ENCODE measurements at places on chromosomes 4 and X.

DNA sequence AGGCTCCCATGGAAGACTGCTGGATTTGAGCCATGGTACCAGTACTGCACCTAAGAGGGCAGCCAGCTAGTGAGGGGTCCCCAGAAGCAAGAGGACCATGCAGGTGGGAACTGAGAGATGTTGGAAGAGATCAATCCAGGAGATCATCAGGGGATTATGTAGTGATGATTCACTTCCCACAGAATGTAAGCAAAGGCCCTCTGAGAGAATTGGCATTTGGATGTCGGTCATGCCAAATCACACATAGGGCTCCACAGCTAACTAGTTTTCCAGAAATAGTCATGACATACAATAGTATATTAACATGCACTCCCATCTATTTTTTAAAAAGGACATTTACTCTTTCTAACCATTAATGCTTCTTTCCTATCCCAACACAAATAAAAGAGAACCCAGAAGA lies 112.5 kb downstream of the RASGEF1B start:
- no peak for DNase-seq

GRCh38 chr4:182653596-182653995 lies 263.6 kb downstream of the DCTD start:
- no peak for DNase-seq

GRCh38 chrX:153533091-153533490 lies 15.6 kb downstream of the ATP2B3 start:
- DNase-seq = no peak

DNA sequence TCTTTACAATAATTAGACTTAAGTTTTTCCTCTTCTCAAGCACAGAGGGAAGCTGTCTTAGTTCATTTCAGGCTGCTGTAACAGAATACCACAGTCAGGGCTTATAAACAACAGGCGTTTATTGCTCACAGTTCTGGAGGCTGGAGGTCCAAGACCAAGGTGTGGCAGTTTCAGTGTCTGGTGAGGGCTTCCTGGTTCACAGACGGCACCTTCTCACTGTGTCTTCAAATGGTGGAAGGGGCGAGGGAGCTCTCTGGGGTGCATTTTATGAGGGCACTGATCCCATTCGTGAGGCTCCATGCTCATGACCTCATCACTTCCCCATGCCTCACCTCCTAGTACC lies 115.7 kb upstream of the MXRA5 start:
- DNase-seq = no peak

GRCh38 chrX:133497356-133497755 lies 82.1 kb upstream of the GPC4 start:
- DNase-seq = no peak

DNA sequence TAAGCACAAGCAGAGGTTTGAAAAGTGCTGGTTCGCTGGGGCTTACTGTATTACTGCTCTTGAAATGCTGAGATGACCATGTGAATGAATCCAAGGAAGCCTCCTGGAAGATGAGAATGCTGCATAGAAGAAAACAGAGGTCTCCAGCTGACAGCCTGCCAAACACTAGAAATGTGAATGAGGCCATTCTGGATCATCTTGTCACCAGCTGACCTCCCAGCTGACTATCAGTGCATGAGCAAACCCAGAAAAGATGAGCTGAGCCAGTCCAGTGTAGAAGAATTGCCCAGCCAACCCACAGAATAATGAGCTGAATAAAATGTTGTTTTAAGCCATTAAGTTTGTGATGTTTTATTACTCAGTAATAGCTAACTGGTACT lies 49.1 kb upstream of the DYNLT3 start:
- no peak for DNase-seq

DNA sequence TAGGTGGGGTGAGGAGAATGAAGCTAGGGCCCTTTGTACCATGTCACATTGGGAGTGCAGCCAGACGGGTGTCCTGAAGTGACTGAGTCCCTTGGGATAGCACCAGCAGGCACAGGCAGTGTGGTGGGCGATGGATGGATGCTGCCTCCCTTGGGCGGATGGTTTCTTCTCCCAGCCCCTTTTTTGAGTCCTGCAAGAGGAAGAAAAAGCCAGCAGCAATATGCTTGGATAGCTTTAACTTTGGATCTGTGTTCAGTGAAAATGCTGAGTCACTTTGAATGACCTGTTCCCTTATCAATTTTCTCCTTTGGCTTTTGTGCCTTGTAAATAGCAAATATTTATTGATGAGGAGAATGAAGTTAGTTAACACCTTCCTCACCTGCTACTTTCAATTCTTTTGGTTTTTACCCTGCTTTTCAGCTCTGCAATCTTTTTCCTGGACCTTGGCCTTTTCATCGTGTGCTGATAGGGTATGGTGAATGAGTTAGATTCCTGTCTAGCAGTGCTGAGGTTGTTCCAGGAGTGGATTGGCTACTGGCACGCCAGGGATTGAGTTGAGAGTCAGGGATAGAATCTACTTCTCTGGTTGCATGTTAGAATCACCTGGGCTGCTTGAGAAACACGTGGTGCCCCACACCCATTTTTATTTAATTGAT lies 10.2 kb downstream of the DCUN1D4 start:
- DNase-seq = no peak

DNA sequence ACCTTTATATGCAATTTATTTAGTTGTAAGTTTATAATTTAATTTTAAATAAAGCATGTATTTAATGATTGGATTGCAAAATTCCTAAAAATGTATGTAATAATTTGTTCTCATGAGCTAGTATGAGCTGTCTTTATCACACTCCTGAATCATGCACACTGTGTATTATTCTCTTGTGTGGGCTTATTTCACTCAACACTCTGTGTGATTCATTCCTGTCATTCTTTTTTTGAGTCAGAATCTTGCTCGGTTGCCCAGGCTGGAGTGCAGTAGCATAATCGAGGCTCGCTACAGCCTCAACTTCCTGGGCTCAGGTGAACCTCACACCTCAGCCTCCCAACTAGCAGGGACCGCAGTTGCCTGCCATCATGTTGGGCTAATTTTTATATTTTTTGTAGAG lies 123.1 kb upstream of the SLC34A2 start:
- no peak for DNase-seq

- no peak for DNase-seq
Measured at GRCh38 chrX:12372111-12372510, 233.8 kb downstream of the FRMPD4 start.

- DNase-seq = peak; percentile 81
Measured at GRCh38 chrX:41009850-41010846, 75.1 kb upstream of the USP9X start.

- no peak for DNase-seq
Measured at GRCh38 chrX:39397561-39398199, 596.4 kb downstream of the MID1IP1 start.

DNA sequence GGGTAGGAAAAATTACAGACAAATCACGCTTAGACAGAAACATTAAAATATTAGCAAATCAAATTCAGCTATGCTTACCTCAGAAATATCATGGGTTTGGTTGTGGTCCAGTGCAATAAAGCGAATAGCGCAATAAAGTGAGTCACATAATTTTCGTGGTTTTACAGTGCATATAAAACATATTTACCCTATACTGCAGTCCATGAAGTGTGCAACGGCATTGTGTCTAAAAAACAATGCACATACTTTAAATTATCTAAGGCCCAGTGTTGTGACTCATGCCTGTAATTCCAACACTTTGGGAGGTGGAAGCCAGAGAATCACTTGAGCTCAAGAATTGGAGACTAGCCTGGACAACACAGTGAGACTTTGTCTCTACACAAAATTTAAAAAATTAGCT lies 195.7 kb upstream of the IL1RAPL1 start:
- DNase-seq = no peak

Data from AML-193 (cell line).